ENCODE measurements at places on chromosomes 2 and 18. TPM values are rescaled to one million over a fixed set of nuclear protein-coding genes. Genes with fewer than 3 reads are reported as not detected.

ZBTB14 gene
- 19.8 TPM for total RNA-seq

DNA sequence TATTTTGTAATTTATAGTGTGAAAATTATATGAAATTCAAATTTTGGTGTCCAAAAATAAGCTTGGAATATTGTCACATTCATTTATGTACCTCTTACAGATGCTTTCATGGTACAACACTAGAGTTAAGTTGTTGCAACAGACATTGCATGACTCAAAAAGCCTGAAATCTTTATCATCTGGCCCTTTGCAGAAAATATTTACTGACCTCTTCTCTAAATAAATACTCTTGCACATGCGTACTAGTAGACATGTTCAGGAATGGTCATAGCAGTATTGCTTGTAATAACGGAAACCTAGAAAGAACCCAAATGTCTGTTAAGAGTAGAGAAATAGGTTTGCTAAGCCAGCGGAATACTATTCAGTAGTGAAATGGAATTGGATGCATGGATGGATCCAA, 60.4 kb downstream of the GALNT1 start:
- DNase-seq = no peak

LYPD6 gene
- 1.9 TPM for total RNA-seq

- no peak for DNase-seq
These were observed 6.5 kb upstream of the VPS54 start for GRCh38 chr2:64025741-64026140.

DNA sequence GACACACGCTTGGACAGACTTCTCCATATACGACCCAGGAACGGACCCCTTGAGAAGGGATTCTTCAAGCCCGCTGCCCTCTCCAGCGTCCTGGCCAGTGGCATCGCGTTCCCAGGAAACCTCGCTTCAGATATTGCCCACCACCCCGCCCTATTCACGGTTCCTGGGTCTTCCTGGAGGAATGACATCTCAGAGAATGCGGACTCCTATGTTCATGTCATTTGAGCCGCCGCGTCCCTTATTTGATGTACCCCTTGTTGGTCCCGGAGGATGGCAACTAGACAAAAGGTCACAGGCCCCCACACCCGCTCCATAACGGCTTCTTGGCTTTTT, 588 bp upstream of the CCDC93 start:
- DNase-seq = no peak

SP5 gene
- total RNA-seq = 0.32 TPM

PCARE gene
- total RNA-seq = 0.04 TPM

PLCD4 gene
- 1.4 TPM for total RNA-seq

CAPN13 gene
- total RNA-seq = 0.51 TPM

- no peak for DNase-seq
These were observed 106.4 kb downstream of the POLE4 start for GRCh38 chr2:75064691-75065396.

HOXD8 gene
- 1.4 TPM for total RNA-seq

- no peak for DNase-seq
These were observed 207.9 kb downstream of the CMPK2 start for GRCh38 chr2:6657855-6658254.

DNA sequence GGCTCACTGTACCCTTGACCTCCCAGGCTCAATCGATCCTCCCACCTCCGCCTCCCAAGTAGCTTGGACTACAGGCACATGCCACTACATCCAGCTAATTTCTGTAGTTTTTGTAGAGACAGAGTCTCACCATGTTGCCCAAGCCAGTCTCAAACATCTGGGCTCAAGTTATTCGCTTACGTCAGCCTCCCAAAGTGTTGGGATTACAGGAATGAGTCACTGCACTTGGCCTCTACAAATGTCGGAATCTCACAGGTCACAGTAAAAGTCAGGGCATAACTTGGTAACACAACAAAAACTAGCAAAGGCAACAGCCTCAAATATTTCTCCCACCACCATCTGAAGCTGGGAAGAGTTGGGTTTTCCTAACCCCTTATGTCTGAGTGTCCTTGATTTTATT, 25.3 kb downstream of the SCG2 start:
- DNase-seq = no peak

DNA sequence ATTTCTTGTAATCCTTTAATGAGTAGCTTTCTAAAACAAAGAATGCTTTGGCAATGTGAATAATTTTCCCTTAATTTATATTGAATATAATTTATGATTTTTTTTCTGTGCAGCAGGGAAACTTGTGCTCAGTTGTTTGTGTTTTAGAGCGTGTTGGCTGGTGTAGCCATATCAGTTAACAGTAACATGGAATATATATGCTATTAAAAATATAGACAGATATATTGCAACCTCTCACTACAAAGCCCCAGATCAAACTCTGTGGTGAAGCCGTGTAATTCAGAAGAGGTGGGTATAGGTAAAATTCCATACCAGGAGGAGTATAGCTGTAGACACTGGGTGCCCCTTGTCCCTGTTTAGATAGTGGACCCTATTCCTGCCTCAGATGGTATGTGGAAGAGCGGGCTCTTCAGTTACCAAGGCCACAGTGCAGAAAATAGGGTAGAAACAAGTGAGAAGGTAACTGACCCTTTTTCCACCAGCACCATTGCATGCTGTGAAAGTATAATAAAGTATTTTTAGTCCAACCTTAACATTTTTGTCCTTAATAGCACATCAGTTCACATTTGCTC, 18.1 kb upstream of the RASGRP3 start:
- DNase-seq = no peak

DNA sequence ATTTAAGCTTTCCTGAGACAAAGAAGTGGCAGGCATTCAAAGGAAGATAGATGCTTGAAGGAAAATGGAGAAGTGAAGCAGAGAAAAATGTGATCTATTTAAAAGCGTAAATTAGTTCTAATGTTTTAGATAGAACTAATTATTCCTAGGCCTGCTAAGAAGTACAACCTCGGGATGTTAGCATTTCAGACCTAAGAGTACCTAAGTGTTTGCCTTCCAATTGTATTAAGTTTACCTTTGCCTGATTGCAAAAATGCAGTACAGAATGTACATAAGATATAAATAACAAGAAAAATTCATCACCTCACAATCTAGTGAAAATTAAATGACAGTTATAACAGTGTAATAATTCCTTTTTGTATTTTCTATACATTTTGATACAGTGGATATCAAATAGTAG, 71.1 kb upstream of the HNMT start:
- DNase-seq = no peak

DNA sequence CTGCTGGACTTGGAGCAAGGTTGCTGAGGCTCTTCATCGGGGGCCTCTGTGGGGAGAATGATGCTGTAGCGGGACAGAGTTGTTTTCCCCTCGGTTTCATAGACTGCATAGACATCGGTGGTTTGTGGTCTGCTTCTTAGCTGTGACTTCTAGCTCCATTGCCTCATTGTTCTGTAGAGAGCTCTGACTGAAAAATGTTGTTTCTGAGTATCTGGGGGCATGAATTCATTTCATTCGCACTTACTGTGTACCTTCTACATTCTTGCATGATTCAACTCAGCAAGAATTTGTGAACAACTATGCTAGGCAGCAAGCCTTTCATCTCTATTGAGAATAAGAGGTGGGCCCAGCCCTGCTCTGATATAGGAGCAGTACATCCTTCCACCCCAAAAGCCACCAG, 406.8 kb downstream of the NBAS start:
- no peak for DNase-seq

DNA sequence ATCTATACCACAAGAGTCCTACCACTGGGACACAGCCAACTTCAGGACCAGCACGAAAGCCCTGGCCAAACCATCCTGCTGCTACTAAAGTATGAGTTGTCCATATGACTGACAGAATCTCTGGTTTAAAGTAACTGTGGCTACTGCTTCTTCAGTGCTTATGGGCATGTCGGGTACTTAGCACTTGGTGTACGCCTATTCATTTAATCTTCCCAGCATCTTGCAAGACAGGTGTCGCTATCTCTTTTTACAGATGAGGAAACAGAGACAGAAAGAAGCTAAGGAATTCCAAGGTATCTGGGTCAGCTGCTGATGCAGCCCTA, 203.4 kb upstream of the ID2 start:
- no peak for DNase-seq

- no peak for DNase-seq
These were observed 28.6 kb upstream of the GALNT5 start for GRCh38 chr2:157228946-157229345.

DNA sequence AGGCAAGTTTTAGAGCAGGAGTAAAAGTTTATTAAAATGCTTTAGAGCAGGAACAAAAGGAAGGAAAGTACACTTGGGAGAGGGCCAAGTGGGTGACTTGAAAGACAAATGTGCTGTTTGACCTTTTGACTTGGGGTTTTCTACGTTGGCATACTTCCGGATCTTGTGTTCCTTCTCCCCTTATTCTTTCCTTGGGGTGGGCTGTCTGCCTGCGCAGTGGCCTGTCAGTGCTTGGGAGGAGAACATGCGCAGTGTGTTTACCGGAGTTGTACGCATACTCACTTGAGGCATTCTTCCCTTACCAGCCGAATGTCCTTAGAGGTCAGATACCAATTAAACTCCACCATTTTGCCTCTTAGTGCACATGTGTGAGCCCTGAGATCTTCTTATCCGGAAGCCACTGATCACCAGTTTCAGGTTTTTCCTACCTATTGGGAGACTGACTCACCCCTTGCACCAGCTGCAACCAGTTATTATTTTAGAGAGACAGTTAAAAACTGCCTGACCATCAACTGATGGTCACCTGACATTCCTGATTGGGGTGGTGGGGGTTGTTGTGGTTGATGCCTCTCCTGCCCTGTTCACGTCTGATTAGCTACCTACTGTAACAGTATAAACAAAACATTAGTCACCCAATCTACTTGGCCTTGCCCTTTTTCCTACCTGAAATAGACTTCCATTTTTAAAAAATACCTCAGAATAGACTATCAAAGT, 67.5 kb downstream of the NYAP2 start:
- DNase-seq = no peak

ABCG8 gene
- total RNA-seq = not detected

DNA sequence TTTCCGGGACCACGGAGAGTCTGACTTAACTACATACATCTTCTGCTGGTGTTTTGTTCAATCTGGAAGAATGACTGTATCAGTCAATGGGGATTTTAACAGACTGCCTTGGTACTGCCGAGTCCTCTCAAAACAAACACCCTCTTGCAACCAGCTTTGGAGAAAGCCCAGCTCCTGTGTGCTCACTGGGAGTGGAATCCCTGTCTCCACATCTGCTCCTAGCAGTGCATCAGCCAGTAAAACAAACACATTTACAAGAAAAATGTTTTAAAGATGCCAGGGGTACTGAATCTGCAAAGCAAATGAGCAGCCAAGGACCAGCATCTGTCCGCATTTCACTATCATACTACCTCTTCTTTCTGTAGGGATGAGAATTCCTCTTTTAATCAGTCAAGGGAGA, 23.1 kb downstream of the ICOS start:
- no peak for DNase-seq

ACMSD gene
- not detected for total RNA-seq

CENPO gene
- total RNA-seq = 7.6 TPM

GALNT14 gene
- 6.6 TPM for total RNA-seq

- DNase-seq = no peak
These were observed 94.7 kb downstream of the ANKRD44 start for GRCh38 chr2:197215748-197216360.

SPEG gene
- total RNA-seq = 6.5 TPM

UNC80 gene
- 0.80 TPM for total RNA-seq

- DNase-seq = no peak
These were observed 66.0 kb upstream of the PGAP1 start for GRCh38 chr2:196992466-196992865.

RGPD6 gene
- total RNA-seq = 50.4 TPM

DNA sequence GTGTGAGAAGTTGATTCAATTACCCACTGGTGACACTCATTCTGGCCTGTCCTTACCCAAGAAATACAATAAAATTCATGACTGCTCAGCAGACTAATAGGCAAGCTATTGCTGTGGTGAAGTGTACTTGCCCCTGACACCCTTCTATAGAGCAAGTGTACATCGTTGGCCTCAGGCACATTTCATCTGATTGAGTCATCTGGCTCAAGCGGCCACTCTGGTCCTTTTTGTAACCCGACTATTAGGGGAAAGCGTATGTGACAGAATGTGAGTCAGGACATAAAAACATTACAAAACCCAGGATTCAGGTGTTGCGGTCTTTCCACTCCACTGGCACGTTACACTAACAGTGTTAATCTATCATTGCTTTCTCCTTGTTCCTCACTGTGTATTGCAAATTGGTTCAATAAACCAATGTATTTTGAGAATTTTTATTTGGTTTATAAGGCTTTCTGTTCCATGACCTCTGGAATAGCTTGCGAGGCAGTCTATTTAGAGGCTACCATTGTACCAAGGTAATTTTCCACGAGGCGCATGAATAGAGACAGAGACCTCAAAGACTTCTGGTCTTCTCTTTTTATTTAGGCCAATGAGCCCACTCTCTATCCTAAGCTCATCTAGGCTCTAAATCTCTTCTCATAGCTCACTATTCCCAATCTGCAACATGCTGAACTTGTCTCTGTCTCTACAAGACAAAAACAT, 10.2 kb upstream of the TTC32 start:
- DNase-seq = no peak
